ENCODE measurements at places on chromosomes 3 and 15. TPM values are rescaled to one million over a fixed set of nuclear protein-coding genes. Genes with fewer than 3 reads are reported as not detected.

GRCh38 chr3:146326875-146327543 lies 76.1 kb upstream of the PLSCR4 start:
- peak; percentile 52 for DNase-seq

GRCh38 chr3:135513106-135514059 lies 452.1 kb upstream of the PPP2R3A start:
- peak; percentile 51 for DNase-seq

DNA sequence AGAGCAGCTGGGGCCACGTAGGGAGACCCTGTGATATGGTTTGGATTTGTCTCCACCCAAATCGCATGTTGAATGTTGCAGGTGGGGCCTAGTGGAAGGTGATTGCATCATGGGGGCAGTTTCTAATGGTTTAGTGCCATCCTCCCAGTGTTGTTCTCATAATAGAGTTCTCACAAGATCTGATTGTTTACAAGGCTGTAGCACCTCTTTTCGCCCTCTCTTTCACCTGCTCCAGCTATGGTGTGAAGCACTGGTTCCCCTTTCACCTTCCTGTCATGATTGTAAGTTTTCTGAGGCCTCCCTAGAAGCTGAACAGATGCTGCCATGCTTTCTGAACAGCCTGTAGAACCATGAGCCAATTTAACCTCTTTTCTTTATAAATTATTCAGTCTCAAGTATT lies 198.9 kb upstream of the CBLB start:
- DNase-seq: no peak

- no peak for DNase-seq
Observed at GRCh38 chr15:50712018-50712417, 25.4 kb upstream of the TRPM7 start.

DNA sequence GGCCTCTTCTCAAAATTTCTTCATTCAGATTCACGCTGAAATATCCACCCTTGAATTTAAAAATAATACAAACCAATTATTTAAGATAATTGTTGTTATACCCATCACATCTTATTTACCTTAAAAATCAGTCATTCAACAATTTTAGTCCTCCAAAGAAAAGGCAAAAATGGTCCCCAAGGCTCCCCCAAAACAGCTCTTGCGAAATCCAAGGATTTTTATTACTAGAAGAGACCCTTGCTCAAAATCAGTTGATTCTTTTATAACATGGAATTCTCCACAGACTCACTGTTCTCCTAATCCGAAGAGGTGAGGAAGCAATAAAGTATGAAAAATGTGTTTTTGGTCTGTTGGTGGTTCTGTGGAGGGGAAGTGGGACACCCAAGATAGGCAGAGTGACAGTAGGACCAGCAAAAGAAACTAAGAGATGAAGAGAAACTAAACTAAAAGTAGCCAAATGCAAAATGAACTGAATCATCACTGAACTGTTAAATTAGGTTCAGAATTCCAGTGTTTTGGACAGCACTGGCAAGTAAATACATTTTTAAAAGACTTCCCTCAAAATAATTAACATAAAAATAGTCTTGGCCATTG lies 19.1 kb upstream of the PLCH1 start:
- no peak for DNase-seq

GRCh38 chr3:180913581-180914404 lies 1.3 kb downstream of the FXR1 start:
- peak; percentile 55 for DNase-seq

GRCh38 chr3:30667280-30667651 lies 60.9 kb downstream of the TGFBR2 start:
- no peak for DNase-seq

DNA sequence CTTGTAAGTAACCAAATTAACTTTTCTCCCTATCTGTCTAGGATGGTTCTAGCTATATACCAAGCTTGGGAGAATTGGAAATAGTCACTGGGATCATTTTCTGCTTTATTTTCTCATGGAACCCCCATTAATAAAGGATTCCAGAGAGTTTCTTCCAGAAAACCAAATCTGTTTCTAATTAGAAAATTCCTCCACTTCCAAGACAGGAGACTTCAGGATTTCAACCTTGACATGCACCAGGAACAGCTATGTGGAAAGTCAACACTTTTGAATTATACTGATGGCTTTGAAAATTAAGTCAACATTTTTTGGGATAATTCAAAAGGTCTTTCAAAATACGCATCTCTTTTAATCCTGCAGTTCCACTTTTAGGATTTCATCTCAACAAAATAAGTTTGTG lies 138.3 kb downstream of the MEX3B start:
- no peak for DNase-seq

- DNase-seq: peak; percentile 98
Observed at GRCh38 chr3:56131974-56132590, 336.2 kb downstream of the ERC2 start.

DNA sequence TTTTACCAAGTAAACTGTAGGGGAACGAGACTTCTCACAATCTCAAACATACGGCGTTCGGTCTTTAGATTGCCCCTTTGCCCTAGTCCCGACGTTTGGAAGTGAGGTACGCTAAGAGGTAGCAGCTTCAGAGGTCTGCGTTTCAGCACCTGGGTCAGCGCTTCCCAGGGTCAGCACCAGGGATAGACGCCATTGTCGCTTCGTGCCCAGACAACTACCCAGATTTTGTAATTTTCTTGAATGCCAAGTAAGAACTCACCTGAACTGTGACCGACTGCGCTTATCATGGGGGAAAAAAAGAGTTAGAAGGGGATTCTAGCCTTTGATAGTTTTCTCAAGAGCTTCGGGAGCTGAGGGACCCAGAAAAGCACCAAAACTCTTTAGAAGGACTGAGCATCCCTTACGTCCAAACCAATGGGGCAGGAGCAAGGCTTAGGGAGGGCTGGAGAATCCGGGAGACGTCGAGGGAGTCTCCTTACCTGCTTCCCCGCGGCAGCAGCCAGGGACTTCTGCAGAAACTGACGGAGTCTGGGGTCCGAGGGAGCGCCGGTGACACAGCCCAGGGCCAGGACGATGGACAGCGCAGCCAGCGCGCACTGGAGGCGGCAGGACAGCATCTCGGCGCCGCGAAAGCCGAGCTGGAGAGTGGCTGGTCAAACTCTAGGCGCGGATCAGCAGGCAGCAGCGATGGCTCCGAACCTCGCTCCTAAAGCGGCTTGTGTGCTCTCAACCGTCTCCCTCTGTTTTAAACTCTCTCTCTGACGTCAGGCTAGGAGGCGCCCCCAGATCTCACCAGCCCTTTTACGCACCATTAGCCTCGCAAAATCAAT lies at the start of gene SST:
Gene SST (minus strand): TSS at position 720 of the 830 bp plus-strand sequence. CDS start 103 bp downstream, at position 617.
- peak; percentile 65 for DNase-seq

- DNase-seq: no peak
Observed at GRCh38 chr15:101481917-101482525, 7.5 kb downstream of the PCSK6 start.

DNA sequence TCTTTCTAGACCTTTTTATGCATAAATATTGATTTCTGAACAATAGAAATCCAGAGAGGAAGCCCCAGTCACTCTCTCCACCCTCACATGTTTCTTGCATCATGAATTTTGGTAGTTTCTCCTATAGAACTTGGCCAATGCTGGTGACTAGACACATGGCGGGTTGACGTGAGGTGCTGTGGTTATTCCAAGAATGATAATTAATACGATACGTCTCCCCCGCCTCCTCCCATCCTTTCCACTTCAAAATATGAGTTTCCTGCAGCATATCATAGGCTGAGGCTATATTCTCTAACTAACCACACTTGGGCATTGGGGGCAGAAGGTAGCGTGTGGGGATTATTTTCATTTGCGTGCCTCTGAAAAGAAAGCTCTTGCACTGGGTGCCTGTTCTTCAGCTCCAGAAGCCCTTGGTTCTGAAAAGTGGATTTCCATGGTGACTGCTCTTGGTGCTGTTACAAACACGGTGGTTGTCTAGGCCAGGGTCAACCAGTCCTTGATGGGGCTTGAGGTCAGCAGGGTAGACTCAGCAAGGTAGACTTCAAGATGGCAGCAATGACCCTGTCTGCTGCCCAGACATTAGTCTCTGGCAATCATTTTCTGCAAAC lies 5.3 kb downstream of the TNFSF10 start:
- no peak for DNase-seq

- DNase-seq: peak; percentile 37
Observed at GRCh38 chr3:39295184-39295775, 15.4 kb upstream of the CX3CR1 start.

The PLA2G4B gene
- total RNA-seq: 0.52 TPM

The TMCO5A gene
- total RNA-seq: not detected

The ZDHHC23 gene
- total RNA-seq: 14.6 TPM
